Cerebellum (tissue), 4 donors: ENCODE measurements at places on chromosomes 5 and 9. TPM values are rescaled to one million over a fixed set of nuclear protein-coding genes. Genes with fewer than 3 reads are reported as not detected.

DNA sequence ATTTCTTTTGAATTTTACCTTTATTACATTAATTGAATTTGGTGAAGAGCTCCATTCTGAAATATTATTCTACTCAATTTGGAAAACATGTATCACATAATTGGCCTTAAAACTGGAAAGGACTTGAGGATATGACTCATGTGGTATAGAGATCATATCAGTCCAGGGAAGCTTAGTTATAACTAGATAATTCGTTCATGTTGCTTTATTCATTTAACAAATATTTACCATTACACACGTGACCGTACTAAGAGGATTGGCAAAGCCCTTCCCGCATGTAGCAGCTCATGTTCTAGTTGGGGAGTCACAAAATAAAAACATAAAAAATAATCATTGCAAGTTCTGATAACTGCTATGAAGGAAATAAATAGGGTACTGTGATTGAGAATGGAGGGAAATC lies 1816.5 kb downstream of the MAT2B start:
- no peak for DNase-seq

GRCh38 chr5:163506095-163506457 lies 657 bp downstream of the MAT2B start:
- no peak for DNase-seq

DNA sequence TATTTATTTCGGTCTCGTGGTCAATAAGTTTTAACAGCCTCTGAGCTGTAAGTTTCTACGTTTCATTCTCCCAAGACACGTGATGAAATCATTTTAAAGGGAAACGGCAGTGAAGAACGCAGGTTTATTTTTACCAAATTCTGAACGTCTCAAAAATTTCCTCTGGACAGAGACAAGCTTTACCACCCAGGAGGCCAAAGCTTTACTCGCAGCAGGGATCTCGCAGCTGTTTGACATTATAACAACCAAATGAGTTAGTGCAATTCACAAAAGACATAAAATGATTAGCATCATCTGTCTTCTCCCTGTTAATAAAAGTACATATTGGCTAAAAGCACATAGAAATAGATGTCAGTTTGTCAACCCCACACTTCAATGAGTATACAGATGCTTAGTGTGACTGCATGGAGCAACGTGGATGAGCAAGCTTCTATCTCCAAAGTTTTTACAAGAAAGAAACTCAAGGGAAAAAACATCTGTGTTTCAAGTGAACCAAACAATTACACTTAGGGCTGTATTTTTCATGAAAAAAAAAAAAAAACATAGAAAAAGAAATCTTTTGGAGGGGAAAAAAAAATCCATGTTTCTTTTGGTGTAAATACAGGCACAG lies 2.5 kb downstream of the SEMA5A start:
- no peak for DNase-seq

DNA sequence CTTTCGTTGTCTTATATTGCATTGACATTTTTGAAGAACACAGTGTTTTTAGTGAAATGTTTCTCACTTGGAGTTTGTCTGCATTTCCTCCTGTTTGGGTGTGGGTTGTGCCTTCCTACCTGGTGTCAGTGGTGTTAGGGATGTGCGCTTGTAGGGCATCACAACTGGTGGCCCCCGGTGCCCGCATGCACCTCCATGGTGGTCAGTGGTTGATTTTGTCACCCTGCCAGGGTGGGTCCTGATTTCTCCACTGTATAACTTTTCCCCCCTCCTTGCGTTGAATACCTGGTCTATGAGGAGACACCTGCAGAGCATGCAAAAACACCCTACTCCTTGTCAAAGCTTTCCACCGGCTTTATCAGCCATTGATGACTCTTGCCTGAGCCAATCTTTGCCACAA lies 132.9 kb downstream of the BARX1 start:
- DNase-seq = no peak

The RETREG1 gene
- 25.0 TPM for total RNA-seq

The EQTN gene
- total RNA-seq = 0.73 TPM
